Vagina (tissue), 2 donors: ENCODE measurements at places on chromosomes 7 and 10. TPM values are rescaled to one million over a fixed set of nuclear protein-coding genes. Genes with fewer than 3 reads are reported as not detected.

DNA sequence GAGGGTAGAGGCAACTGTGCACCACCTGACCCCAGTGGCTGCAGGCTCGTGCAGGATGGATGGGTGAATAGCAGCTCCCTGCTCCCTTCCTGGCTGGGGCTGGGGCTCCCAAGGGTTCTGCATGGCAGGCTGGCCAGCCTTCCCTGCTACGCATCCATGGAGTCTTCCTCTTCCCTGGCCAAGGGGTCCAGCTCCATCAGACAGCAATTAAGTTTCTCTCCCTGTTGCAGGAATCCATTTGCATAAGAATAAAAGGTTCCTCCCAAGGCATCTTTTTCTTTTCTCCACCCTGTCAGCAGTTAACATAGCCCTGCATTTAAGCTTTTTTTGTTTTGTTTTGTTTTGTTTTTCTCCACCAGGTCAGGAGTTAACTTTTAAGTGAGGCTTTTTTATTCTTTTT is 10.0 kb upstream of the CPA2 start:
- DNase-seq, result no peak

DNA sequence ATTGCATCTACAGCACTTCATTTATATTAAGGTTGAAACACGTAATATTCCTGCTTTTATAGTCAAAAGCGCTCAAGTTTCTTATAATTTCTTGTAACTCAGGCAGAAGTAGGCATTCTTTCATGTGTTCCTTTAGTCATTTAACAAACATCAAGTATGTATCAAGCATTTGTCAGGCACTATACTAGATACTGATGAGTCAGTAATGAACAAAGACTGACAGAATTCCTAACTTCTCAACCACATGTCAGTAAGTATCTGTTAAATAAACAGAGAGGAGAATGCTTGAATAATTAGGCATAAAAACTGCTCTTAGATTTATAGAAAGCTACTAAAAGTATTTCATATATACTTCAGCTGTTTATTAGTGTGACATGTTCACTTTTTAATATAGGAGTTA is 9.9 kb downstream of the CRPPA start:
- DNase-seq, result no peak

Gene SEMA3C
- total RNA-seq, result 90.6 TPM

Gene CLEC5A
- 0.49 TPM for total RNA-seq

Gene FAM25C
- not detected for total RNA-seq
